Stimulated activated CD4-positive, alpha-beta T cell treated with anti-CD3 and anti-CD28 coated beads, Interleukin-1b, Interleukin-23, amount 100 ng/mL, for 1 hour (primary cell): ENCODE measurements at places on chromosomes 2 and 18.

DNA sequence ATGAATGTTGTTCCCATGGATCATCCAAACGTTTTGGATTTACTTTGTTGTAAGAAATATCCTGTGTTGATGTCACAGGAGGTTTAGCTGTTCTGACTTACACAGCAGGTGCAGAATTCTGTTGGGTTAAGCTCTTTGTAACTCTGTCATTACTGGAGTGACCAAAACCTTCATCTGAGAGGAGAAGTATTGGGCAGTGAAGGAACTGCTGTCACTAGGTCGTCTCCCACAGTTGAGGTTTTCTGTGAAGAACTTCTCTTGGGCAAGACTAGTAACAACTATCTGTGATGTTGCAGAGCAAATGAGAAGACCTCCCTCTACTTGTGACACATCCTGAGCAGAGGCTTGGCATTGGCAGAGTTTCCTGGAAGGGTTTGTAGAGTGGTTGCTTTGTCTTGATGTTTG is 2.9 kb downstream of the SPTBN1 start:
- no peak for DNase-seq

DNA sequence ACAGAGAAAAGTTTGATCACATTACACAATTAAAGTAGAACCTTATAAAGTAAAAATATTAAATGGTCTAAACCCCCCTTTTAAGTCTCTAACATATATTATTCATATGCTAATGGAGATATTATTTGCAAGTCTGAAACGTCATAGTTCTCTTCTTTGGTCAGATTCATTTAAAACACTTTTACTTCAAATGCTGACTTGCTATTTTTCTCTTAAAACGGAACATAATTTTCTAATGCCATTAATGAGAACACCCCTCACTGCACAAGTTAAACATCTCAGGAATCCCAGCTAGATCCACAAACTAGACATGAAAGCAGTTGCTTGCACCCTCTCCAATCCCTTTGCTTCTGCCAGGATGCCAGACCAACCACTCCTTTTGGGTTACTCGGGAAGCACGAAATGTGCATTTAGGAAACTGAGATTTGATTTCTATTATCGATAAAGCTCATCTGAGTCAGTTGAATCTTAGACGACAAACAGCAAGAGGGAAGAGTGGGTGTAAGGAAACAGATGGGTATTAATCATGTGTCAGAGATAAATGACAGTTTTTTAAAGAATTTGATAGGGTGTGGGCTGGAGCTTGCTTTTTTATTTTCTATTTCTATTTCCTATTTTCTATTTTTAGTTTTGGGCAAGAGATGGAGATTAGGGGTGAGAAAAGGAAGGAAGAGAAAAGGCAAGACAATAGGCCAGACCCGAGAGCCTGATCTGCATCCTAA is 1.5 kb downstream of the ADD2 start:
- DNase-seq, result no peak

- DNase-seq, result no peak
Measured at GRCh38 chr2:95007822-95008221, 17.7 kb upstream of the MAL start.

- no peak for DNase-seq
Measured at GRCh38 chr2:144281476-144281875, 238.4 kb downstream of the ZEB2 start.

DNA sequence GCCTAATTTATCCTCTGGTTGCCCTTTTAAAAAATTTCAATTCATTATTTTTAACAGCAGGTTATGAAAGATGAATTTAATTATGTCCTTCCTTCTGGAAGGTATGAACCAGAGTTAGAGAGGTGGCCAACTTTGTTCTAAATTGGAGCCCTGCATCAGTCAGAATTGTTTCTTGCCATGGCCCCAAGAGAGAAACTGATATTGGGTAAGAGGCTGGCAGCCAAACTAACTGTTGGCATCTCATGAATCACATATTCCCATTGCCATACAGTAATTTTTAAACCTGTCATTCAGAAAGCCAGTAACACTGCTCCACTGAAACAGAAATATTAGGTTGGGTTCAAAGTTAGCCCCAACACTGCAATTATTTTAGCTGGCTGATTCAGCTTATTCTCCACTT is 67.4 kb downstream of the SMAD2 start:
- no peak for DNase-seq

DNA sequence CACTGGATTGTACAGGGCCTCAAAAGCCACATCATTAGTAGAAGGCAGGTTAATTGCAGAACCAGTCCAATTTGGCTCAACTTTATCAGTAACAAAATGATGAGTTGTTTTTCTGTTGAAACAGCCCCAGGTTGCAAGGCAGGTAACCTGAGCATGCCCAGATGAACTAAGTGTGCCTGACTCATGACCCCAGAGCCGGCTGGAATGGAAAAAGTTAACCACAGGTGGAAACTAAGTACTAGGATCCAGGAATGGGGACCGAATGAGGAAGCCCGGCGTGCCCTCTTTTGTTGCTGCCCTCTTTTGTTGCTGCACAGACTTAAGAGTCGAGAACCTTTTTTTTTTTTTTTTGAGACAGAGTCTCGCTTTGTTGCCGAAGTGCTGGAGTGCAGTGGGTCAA is 79.5 kb upstream of the YWHAQ start:
- DNase-seq, result no peak

DNA sequence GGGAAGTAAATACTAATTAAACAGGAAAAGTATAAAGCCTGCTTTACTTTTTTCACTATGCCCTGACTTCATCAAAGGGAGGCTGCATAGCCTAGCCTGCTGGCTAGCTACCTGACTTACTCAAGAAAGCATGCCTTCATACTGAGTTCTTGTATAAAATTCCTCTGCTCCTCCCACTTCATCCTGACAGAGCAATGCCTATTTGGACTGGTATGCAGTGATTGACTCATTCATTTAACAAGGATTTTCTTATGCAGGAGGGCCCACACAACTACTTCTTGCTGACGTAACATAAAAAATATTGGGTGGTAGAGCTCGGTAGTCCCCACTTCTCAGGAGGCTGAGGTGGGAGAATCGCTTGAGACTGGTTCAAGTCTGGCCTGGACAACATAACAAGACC is 70.5 kb downstream of the PRPF40A start:
- no peak for DNase-seq

DNA sequence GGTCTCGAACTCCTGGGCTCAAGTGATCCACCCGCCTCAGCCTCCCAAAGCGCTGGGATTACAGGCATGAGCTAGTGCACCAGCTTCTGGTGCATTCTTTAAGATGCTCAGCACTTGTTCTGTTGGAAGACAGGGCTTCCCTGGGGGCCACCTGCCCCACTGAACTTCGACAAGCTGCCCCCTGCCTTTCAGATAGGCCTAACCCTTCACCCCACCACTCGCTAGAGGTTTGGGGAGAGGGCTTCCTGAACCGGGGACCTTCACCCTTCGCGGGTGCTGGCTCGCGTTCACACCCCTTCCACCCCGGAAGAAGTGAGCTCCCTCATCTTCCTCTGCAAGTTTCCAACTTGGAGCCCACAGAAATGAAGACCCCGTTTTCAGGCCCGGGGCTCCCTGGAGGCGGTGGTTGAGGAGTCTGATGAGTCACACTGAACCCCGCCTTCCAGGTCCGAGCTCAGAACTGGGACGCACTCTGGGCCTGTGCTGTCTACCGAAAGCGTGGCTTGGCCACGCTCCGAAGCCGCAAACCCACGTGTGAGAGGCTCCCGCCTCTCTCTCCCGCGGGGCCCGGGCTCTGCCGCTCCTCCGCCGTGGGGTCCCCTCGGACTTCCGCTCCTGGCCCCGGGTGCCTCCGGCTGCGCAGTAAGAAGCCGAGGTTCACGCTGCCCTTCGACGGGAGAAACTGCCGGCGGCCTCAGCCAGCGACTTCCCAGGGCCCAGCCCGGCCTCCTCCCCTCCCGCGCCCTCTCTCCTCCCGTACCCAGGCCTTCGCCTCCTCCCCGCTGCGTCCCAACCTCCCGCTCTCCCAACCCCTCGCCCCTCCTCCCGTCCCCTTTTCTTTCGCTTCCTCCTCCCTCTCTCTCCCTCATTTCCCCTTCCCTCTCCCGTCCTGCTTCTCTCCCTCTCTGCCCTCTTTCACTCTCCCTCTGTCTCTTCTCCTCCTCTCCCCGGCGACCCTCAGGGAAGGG is 47.5 kb upstream of the SP3 start:
- DNase-seq, result no peak

DNA sequence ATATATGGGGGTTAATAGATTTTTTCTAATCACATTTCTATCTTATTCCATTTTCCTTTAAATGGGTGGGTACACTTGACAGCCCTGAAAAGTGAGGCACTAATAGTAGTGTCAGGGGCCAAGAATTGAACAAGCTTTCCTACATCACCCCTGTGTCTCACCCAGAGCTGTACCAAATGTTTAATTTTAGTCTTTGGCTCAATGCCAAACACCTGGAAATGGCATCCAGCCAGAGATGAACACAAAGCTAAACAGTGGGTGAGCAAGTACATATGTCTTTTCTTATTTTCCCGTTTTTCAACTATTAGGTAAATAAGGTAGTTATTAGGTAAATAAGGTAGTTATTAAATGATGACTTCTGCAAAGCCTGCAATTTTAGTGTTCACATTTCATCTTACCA is 276.3 kb upstream of the ERBB4 start:
- DNase-seq, result no peak

GRCh38 chr2:120241684-120242083 is 11.0 kb upstream of the RALB start:
- no peak for DNase-seq

- DNase-seq, result no peak
Measured at GRCh38 chr2:237590272-237591140, at the start of gene RAB17. Gene RAB17, minus strand, starts transcription at chr2:237590734. Its CDS starts 4,580 bp downstream, at chr2:237586154.

- DNase-seq, result no peak
Measured at GRCh38 chr2:37632310-37632709, 39.1 kb downstream of the CDC42EP3 start.

GRCh38 chr2:169928463-169928864 is 101.2 kb downstream of the UBR3 start:
- no peak for DNase-seq

- DNase-seq, result no peak
Measured at GRCh38 chr2:120758181-120759144, 22.8 kb downstream of the GLI2 start.

DNA sequence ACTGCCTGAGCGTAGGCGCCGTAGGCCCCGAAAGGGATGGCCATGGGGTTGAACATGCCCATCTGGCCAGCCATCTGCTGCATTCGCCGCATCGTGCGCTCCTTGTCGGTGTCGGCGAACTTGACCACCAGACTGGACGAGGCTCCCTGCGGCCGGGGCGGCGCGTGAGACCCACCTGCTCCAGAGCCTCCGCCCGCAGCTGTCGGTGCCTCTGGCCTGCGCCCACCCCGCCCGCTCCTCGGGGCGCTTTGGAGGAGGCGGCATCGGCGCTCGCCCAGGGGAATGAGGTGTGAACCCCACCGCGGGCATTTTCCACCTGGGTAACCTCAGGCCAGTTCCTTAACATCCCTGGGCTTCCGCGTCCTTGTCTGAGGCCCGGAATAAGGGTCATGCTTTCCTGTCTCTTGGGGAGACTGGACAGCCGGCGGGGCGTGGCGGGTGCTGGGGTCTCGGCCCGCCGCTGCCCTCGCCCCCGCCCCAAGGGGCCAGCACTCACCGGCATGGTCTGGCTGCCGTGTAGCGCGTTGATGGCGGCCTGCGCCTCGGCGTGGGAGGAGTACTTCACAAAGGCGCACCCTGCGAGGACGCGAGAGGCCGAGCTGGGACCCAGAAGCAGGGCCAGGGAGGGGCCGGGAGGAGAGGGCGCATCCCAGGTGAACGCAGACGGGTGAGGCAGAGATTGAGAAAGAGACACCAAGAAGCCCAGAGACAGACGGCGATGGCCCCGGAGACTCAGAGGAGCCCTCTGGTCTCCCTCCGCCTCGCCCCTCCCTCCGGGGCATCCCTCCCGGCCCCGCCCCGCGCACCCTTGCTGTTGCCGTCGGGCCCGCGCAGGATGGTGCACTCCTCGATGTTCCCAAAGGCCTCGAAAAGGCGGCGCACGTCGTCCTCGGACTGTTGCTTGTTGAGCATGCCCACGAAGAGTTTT is 291.0 kb downstream of the CELF4 start:
- DNase-seq, result no peak

DNA sequence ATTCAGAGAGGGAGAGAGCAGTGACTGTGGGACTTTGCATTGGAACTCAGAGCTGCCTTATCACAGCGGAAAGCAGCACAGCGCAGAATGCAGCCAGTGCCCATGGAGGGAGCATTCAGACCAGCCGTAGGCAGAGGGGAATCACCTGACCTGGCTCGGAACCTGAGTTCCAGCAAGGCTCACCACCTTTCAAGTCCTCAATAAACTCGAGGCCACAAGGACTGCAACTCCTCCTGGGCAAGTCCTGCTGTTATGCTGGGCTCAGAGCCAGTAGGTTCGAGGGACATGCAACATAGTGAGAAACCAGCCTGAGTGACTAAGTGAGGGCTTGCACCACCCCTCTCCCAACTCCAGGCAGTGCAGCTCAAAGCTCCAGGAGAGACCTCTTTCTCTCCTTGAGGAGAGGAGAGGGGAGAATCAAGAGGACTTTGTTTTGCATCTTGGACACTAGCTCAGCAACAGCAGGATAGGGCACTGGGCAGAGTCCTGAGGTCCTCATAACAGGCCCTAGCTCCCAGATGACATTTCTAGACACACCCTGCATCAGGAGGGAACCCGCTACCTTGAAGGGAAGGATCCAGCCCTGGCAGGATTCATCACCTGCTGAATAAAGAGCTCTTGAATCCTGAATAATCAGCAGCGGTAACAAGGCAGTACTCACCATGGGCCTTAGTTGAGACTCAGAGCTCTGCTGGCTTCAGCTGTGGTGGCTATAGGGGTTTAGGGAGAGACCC is 136.8 kb upstream of the OTOS start:
- no peak for DNase-seq

DNA sequence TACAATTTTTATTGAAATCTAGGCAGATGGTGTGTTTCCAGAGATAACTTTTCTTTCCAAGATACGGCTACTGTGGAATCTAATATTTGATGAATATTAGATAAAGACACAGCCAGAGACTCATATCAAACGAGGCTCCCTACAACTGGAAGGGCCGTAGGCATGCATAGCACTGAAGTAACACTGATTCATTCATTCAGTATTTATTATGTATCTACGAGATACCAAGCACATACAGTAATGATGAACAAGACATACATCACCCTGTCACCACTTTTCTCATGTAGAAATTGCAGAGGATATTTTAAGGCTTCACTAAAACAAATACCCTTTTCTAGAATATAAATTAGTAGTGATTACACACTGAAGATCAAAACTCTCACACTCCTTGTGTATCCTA is 74.5 kb downstream of the KCTD18 start:
- no peak for DNase-seq

- no peak for DNase-seq
Measured at GRCh38 chr2:178211460-178211859, 17.1 kb downstream of the OSBPL6 start.

- no peak for DNase-seq
Measured at GRCh38 chr2:157784169-157784822, 91.8 kb downstream of the ACVR1 start.

- no peak for DNase-seq
Measured at GRCh38 chr2:197891897-197892442, 87.6 kb downstream of the PLCL1 start.

- DNase-seq, result no peak
Measured at GRCh38 chr2:191190861-191191552, 40.2 kb upstream of the STAT4 start.
